ENCODE measurements at places on chromosomes 16 and 17.

GRCh38 chr17:78974635-78975591 is 4.8 kb downstream of the LGALS3BP start:
- H3K36me3 ChIP-seq: no peaks in the 10 kb centered on the region
- H3K4me3 ChIP-seq: no peak overlapping the region
- H3K27me3 ChIP-seq: no peaks in the 10 kb centered on the region
- peak; percentile 36 for DNase-seq
- peaks cover 20% of the 10 kb centered on the region for H3K4me1 ChIP-seq

- no peak overlapping the region for H3K4me3 ChIP-seq
- no peak for DNase-seq
- no peaks in the 10 kb centered on the region for H3K4me1 ChIP-seq
- no peaks in the 10 kb centered on the region for H3K27me3 ChIP-seq
Measured at GRCh38 chr16:14454391-14454790, 175.7 kb downstream of the PARN start.

GRCh38 chr17:55177159-55177854 is 87.5 kb upstream of the HLF start:
- H3K4me1 ChIP-seq: no peaks in the 10 kb centered on the region
- no peaks in the 10 kb centered on the region for H3K27me3 ChIP-seq
- no peak overlapping the region for H3K27ac ChIP-seq

- DNase-seq: no peak
- no peak overlapping the region for H3K4me3 ChIP-seq
- peaks cover 12% of the 10 kb centered on the region for H3K27me3 ChIP-seq
Measured at GRCh38 chr16:54545854-54546511, 259.4 kb upstream of the IRX3 start.

GRCh38 chr17:80877729-80878303 is 113.8 kb upstream of the CHMP6 start:
- H3K27ac ChIP-seq: no peak overlapping the region
- H3K4me1 ChIP-seq: 0 out of 2 replicates have a peak, but pooled peaks cover 2% of the 10 kb centered on the region
- H3K36me3 ChIP-seq: no peaks in the 10 kb centered on the region

- no peaks in the 10 kb centered on the region for H3K36me3 ChIP-seq
- H3K4me3 ChIP-seq: no peak overlapping the region
- no peaks in the 10 kb centered on the region for H3K27me3 ChIP-seq
Measured at GRCh38 chr17:21269394-21269793, 15.1 kb upstream of the MAP2K3 start.

DNA sequence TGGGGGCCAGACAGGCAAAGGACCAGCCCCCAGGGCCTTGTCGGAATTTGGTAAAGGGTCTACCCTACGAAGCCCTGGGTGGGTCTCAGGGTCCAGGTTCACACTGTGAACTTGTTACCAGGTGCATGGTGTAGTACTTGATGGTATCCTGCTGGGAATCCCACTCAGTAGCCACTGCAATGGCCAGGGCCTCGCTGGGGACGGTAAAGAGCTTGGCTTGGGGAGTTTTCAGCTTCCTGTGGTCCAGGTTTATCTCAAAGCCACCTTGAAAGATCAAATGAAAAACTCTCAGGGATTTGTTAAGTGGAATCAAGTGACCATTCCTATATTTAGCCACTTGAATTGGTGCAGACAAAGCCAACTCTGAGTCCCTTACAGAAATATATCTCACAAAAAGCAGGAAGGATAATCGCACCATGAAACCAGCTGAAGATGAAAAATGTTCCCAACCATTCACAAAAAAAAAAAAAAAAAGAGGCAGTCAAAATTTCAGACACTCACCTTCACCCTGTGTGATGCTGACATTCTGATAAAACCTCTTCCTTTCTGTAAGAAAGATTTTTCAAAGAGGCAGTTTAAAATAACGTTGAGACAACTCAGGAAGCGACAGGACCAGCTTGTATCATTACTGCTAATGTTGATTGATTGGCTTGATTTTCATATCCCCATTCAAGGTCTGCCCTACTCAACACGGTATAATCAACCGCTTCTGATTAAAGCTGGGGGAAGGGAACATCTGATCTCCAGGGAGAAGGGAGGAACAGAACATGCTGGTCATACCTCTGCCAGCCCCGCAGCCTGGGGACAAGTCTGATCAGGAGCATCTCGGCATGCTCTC is 10.6 kb downstream of the ATPAF2 start:
- H3K4me1 ChIP-seq: no peaks in the 10 kb centered on the region
- H3K27me3 ChIP-seq: no peaks in the 10 kb centered on the region
- no peak overlapping the region for H3K27ac ChIP-seq

- H3K36me3 ChIP-seq: no peaks in the 10 kb centered on the region
- H3K27ac ChIP-seq: peak overlapping the region; percentile 29
- H3K27me3 ChIP-seq: no peaks in the 10 kb centered on the region
- H3K4me3 ChIP-seq: no peak overlapping the region
Measured at GRCh38 chr17:34360601-34361270, 2.3 kb downstream of the CCL1 start.

GRCh38 chr16:60271025-60271771 is 1537.1 kb upstream of the GOT2 start:
- no peak for DNase-seq
- H3K4me3 ChIP-seq: no peak overlapping the region
- H3K4me1 ChIP-seq: no peaks in the 10 kb centered on the region

DNA sequence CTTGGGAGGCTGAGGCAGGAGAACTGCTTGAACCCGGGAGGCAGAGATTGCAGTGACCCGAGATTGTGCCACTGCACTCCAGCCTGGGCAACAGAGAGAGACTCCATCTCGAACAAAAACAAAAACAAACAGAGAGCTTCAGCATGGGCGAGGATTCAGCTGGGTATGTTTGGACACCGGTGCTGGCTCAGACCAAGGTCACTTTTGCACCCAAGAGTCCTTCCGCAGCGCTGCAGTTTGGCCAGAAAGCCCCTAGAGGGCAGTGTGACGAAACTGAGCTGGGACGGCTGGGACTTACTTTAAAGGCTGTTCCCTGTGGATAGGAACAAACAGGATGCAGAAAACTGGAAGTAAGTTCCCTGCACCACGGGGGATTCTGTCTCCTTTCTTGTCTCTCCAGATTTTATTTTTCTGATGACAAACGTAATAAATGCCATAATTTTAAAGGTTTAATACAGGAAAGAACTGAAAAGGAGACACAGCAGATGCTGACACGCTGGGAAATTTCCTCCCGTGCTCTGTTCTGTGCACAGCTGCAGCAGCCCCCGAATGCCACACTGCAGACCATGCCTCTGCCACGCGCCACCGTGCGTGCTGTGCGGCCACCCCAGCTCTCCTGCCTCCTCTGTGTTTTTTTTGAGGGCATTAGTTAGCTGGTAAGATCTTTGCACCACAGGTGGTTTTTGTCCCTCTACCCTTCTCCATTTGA is 25.2 kb upstream of the USP36 start:
- no peaks in the 10 kb centered on the region for H3K27me3 ChIP-seq
- H3K27ac ChIP-seq: no peak overlapping the region
- no peaks in the 10 kb centered on the region for H3K36me3 ChIP-seq
- peaks cover 13% of the 10 kb centered on the region for H3K4me1 ChIP-seq

DNA sequence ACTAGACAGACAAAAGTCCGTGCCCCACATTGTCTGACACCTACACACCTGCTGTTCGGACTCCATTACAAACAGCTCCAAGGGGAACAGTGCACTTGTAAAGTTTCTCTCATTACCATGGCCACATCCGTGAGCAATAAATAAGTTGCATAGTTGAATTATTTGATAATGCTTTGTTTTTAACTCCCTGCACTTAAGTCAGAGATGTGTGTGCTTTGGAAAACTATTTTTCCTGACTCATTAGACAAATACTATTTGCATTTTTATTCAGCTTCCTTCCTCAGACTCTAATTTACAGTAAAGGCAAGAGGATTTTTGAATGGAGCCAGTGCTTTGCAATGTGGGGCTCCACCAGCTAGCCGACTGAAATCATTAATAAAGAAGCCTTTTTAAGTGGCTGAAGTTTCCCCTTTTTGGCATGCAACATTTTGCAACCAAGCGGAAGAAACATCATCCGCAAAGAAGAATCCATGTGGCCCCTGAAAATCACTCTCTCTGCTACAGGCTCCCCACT is 6.5 kb upstream of the CCL2 start:
- no peaks in the 10 kb centered on the region for H3K27me3 ChIP-seq
- no peaks in the 10 kb centered on the region for H3K36me3 ChIP-seq
- no peak overlapping the region for H3K4me3 ChIP-seq

GRCh38 chr17:78785663-78786057 is 3.6 kb upstream of the CYTH1 start:
- no peaks in the 10 kb centered on the region for H3K36me3 ChIP-seq
- no peak for DNase-seq
- no peak overlapping the region for H3K27ac ChIP-seq
- no peak overlapping the region for H3K4me3 ChIP-seq
- H3K4me1 ChIP-seq: peaks cover 3% of the 10 kb centered on the region

- no peaks in the 10 kb centered on the region for H3K27me3 ChIP-seq
- no peak overlapping the region for H3K27ac ChIP-seq
Measured at GRCh38 chr16:53826658-53827057, 122.7 kb downstream of the FTO start.

DNA sequence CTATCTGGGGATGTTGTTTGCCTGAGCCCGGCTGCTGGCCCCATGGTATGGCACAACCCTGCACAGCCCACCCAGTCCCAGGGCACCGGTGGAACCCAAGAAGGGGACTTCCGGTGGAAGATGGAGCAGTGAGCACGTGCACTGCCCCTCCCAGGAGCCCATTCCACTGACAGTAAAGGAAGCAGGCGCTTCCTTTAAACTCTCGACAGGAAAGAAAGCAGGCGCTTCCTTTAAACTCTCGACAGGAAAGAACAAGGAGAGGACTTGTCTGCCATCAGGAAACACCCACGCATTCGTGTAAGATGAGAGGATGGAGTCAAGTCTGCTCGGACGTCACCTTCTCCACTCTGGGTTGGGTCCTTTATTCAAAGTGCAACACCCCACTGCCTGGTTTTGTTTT is 53.7 kb downstream of the IL21R start:
- no peak overlapping the region for H3K4me3 ChIP-seq
- DNase-seq: no peak
- no peak overlapping the region for H3K27ac ChIP-seq
- no peaks in the 10 kb centered on the region for H3K4me1 ChIP-seq
- H3K36me3 ChIP-seq: no peaks in the 10 kb centered on the region

DNA sequence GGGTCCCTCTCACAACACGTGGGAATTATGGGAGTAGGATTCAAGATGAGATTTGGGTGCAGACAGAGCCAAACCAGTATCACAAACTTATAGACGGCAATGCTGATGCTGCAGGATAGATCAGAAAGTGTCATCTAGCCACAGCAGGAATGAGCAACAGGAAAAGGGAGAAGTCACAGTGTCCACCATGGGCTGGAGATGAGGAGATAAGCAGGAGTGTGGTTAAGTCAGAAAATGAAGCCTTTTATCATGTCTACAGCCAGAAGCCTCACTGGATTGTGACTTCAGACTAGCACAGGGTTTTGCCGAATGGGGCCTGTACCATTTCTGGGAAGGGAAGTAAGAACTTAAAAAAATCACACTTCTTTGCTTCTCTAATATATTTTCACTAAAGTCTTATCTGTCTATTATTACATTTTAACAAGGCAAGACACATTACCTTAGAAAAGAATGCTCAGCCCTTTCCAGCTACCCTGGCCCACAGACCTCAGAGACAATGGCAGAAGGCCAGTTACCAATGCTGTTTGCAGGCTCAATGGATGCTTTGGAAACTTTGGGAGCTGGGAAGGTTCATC is 490.2 kb upstream of the SALL1 start:
- no peaks in the 10 kb centered on the region for H3K36me3 ChIP-seq
- H3K4me1 ChIP-seq: no peaks in the 10 kb centered on the region
- no peak overlapping the region for H3K4me3 ChIP-seq
- H3K27me3 ChIP-seq: no peaks in the 10 kb centered on the region
- no peak for DNase-seq
- no peak overlapping the region for H3K27ac ChIP-seq

DNA sequence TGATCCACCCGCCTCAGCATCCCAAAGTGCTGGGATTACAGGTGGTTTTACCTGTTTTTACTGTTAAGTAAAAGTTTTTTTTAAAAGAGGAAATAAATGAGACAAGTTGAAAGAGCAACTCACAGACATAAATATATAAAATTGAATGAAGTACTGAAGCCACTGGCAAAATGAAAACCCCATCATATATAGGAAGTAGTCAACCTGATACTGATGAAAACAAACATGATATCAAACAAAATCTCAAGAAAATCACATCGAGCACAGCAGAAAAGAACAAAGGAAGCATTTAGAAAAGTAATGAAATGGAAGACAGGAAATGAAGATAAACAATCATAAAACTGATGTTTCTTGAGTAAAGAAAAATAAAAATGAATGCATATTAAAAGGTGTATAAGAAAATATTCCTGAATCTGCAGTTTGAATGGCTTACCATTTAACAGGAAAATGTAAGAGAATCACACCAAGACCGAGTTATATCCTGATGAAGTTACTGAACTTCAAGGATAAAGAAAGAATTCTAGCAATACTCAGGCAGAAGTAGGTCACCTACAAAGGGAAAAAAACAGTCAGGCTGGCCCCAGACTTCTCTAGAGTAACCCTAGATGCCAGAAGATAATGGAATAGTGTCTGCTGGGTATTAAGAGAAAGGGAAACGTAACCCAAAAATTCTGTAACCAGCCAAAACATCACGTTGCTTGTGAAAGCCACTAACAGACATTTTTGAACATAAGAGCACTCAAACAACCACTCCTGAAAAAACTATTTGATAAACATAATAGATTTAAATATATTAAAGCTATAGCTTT is 31.5 kb downstream of the UBE2G1 start:
- no peak overlapping the region for H3K4me3 ChIP-seq
- H3K27ac ChIP-seq: no peak overlapping the region
- H3K4me1 ChIP-seq: peaks cover 34% of the 10 kb centered on the region
- H3K27me3 ChIP-seq: no peaks in the 10 kb centered on the region
- no peaks in the 10 kb centered on the region for H3K36me3 ChIP-seq

DNA sequence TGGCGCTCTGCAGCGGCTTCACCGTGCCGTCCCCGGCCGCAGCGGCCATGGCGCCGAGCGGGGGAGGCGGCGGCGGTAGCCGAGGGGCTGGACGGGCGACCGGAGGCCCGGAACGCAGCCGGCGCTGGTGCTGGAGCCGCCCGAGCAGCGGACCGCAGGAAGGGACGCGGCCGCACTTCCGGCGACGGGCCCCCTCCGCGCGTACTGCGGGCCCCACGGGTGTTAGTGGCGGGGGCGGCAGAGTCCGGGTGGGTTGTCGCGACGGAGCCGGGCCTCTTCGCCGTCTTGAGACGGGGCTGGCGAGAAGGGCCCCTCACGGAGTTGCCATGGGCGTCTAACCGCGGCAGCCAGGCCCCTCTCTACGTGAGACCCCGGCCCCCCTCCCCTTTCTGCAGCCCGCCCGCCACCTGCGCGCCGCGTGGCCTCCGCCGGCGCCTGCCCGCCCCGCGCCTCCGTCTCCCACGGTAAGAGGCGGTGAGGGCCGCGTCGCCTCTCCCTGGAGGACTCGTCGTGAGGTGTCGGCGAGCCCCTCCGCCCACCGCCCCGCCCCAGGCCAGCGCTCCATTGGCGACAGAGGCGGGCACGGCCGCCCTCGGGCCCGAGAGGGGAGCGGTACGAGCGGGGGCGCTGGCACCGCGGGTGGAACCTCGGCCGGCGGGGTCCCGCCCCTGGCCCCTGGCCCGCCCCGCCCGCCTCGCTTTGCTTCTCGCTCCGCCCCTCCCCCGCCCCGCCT is at the start of the genes VPS9D1 and ZNF276:
Gene VPS9D1 (minus strand): TSS at position 86 of the 733 bp plus-strand sequence. CDS start 37 bp downstream, at position 49.
Gene ZNF276 (plus strand): TSS at position 725 of the 733 bp plus-strand sequence. CDS start 104 bp downstream, outside the sequence.
- peaks cover 8% of the 10 kb centered on the region for H3K4me1 ChIP-seq
- DNase-seq: no peak
- peak within 1 kb of the TSS; percentile 66 for H3K27ac ChIP-seq
- no peaks in the 10 kb centered on the region for H3K27me3 ChIP-seq
- H3K36me3 ChIP-seq: no peaks in the 10 kb centered on the region

- peaks cover 5% of the 10 kb centered on the region for H3K4me1 ChIP-seq
- no peak overlapping the region for H3K4me3 ChIP-seq
- H3K27me3 ChIP-seq: no peaks in the 10 kb centered on the region
- H3K36me3 ChIP-seq: peaks cover 2% of the 10 kb centered on the region
- H3K27ac ChIP-seq: no peak overlapping the region
Measured at GRCh38 chr17:20999044-20999573, 43.7 kb downstream of the USP22 start.

All from Panc1 (cell line).